ENCODE measurements at places on chromosomes 4 and X.

GRCh38 chr4:48194971-48195370 is 60.9 kb upstream of the TXK start:
- DNase-seq: no peak

DNA sequence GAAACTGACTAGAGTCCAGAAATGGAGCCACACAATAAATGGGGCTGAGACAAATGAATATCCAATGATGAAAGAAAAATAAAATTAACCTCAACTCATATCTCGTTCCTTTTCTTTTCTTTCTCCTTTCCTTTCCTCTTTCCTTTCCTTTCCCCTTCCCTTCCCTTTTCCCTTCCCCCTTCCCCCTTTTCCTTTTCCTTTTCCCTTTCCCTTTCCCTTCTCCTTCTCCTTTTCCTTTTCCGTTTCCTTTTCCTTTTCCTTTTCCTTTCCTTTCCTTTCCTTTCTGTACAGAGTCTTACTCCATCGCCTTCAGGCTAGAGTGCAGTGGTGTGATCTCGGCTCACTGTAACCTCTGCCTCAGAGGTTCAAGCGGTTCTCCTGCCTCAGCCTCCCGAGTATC is 146.3 kb downstream of the RTL9 start:
- no peak for DNase-seq

DNA sequence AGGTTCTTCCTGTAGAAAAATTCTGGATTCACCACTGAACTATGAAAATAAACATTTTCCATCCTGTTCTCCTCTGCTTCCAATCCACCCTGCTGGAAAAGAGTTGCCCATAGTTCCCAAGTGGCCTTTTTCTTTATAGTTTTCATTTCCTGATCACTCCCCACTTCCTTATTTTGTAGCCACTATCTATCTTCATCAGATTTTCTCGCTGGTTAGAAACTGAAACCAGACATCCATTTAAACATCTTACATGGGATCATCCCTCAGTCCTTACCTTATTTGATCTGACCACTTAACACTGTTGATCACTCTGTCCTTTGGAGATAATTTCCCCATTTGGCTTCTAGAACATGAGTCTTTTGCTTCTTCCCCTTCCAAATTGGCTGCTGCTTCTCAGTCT is 42.2 kb upstream of the SCOC start:
- no peak for DNase-seq

GRCh38 chr4:174259580-174259979 is 23.9 kb downstream of the FBXO8 start:
- no peak for DNase-seq

- no peak for DNase-seq
These were observed 12.8 kb downstream of the PJA1 start for GRCh38 chrX:69152417-69152841.
